Activated CD8-positive, alpha-beta memory T cell treated with anti-CD3 and anti-CD28 coated beads for 1 hour (primary cell): ENCODE measurements at places on chromosomes 3 and 15.

GRCh38 chr3:4575381-4575780 is 82.2 kb downstream of the ITPR1 start:
- DNase-seq, result no peak

GRCh38 chr3:126463521-126463920 is 12.2 kb downstream of the ZXDC start:
- no peak for DNase-seq

DNA sequence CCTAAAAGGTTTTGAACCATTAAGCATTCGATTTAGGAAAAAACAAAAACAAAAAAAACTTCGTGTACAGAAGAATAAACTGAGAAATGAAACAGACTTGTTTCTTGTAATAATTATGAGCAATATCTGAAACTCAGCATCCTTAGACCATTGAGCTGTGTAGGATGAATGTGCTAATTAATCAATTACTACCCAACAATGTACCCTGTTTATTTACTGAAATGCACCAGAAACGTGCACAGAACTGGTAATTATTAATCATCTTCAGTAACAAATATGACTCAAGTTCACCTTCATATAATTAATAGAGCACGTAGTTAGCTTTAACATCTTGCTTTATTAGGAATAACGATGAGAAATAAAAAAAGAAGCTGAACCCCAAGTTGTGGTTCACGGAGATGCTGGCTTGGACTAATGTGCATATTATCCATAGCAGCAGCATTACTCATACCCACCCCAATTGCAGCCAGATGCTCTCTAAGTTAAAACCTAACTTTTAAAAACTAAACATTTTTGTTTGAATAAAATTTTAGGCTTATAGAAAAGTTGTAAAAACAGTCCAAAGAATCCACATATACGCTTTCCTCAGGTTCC is 10.2 kb upstream of the C15orf61 start:
- no peak for DNase-seq

GRCh38 chr3:13110678-13111116 is 37.5 kb upstream of the IQSEC1 start:
- DNase-seq, result no peak

GRCh38 chr3:132290833-132291232 is 26.4 kb upstream of the ACP3 start:
- DNase-seq, result no peak

DNA sequence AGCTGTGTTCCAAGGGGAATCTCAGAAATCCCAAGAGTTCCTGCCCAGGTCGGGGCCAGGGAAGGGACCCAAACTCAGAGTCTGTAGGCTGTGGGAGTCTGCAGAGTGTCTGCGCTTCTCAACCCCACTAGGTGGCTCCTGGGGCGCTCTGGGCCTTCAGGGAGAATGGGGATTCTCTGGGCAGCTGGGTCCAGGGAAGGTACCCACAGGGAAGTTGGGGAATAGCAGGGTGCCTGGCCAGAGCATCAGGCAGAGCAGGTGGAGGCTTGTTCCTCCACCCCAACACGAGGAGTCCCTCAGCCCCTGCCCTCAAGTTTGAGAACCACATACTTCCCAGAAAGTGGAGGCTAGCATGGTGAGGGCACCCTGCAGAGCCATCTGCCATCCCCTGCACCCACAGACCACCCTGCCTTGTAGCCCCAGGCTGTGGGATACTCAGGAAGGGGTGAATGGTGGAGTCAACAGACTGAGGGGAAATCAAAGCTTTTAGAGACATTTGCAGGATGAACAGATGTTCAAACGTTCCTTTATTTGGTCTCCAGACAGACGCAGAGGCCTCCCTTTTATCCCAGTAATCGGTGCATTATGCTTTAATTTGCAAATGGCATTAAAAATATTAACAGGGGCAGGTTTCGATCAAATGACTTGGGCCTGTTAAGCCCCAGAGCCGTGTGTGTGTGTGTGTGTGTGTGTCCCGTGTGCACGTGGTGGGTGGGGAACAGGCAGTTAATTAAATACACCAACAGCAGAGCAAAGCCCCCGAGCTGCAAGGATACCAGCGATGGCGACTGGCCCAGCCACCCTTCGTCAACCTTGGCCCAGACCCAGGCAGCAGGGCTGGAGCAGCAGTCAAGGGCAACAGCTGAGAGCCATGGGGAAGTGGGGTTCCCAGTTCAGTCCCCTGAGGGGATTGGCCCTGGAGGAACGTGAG is 57.7 kb downstream of the DNAJB8 start:
- DNase-seq, result no peak

GRCh38 chr3:130838898-130839600 is 54.8 kb upstream of the ATP2C1 start:
- DNase-seq, result no peak

DNA sequence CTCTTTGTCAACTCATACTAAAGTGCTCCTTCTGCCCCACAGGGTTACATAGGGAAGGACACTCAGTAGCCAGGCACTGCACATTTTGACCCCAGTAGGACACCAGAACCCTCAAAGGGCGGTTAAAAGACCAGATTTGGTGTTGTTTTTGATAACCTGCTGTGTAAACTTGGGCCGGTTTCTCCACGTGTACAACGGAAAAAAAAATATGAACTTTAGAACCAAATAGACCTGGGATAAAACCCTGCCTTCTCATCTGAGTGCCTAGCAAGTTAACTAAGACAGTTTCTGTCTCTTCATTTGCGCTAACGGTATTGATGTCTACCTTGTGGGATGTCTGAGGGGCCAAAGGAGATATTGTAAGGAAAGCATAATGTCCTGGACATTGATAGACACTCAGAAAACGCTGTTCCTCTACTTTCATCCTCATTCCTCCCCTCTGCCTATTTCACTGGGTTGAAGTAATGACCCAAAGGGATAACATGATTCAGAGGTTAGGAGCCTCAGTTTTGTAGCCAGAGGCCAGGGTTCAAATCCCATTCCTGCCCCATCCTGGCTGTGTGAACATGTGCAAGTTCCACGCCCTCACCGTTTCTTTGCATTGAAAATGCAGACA is 155.9 kb upstream of the LPP start:
- DNase-seq, result no peak

DNA sequence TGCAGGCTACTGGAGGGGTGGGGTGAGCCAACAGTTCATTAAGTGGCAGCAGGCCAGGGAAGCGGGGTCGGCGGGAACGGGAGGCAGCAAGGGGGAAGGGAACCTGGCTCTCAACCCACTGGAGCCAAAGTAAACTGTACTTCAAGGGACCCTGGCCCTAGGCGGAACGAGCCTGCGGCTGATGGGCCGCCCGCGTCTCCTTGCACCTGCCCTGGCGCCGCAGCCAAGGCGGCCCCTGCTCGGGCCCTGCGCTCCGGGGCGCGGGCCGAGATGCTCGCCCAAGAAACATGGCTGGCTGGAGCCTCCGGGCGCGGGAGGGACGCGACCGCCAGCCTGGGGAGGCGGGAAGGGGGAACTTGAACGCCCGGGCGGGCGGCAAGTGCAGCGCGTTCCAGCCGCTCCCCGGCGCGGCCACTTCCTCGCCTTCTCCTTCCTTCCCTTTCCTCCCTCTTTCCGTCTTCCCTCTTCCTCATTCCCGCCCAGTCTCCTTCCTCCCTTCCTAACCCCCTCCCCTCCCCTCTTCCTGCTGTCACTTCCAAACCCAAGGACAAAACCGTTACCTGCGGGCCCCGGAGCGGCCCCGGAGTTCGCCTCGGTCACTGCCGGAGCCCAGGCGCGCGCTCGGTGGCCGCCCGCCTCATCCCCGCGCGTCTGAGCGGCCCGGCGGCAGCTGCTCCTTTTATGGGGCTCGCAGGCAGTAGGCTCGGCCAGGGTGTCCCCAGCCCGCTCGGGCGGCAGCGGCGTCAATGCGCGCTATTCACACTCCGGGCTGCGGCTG is 489.7 kb downstream of the MAGI1 start:
- DNase-seq, result no peak

GRCh38 chr3:194269610-194270145 is 81.5 kb downstream of the CPN2 start:
- DNase-seq, result no peak

DNA sequence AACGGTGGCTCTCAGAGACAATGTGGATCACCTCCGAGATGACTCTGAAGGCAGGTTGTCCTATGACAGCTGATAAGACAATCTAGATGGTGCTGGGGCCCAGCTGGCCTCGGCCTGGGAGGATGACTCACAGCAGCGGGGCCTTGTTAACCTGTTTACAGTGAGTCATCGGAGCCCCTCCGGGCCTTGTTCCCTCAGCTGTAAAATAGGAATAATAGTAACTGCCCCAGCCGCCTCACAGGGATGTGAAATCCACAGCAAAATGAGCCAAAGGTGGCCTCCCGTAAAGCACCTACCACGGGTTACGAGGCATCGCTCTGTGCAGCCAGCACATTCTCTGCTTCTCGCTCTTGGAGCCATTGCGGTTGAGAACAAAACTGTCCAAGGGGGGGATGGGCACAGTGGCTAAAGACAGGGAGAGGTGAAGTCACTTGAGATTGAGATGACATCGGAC is 88.6 kb upstream of the RASGRF1 start:
- DNase-seq, result no peak

- no peak for DNase-seq
These were observed 211.5 kb upstream of the P2RY1 start for GRCh38 chr3:152623286-152623911.

DNA sequence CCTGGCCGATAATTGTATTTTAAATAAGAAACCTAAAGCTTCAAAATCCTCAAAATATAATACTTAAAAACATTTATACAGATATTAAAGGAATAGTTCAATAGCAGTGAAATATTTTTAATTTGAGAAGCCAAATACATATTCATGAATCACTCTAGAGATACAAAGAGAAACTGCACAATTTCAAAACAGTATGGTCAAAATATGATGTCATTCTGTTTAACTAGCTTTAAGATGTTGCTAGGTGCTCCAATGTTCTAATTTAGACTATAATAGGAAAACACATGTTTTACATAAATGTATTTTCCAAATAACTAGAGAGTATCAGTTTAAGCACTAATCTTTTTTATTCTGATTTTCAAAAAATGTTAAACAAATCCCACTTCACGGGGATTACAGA is 10.3 kb upstream of the NRROS start:
- DNase-seq, result no peak

- DNase-seq, result no peak
These were observed 51.2 kb upstream of the SAMMSON start for GRCh38 chr3:69948246-69948862.

DNA sequence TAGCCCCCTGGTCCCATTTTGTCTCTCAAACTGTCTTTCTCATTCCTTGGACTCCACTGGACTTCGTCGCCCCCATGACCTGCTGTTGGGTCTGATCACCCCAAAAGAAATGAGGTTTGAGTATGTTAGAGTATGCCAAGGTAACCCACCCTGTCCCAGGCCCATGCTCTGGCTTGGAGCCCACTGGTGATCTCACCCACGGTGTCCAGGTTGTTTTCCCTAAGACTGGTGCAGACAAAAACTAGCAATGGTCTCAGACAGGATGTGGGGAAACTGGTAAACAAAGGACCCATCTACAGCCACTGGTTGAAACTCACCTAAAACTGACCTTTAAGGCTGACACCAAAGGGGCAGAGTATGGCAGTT is 38.9 kb downstream of the EFCAB12 start:
- no peak for DNase-seq

DNA sequence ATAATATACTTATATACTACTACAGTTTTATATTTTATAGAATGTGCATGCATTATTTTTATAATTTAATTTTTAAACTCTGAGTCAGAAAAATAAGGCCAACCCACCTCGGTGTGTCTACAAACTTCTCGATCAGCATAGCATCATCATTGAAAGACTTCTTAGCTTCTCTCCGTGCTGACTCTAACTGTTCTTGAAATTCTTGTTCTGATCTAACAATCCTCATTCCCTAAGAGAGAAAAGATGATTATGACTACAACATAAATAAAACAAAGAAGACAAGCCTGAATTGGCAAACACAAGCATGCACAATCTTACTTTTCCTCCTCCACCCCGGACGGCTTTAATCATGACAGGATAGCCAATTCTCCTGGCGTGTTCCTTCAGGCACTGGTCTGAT is 28.4 kb downstream of the MCCC1 start:
- no peak for DNase-seq

GRCh38 chr15:31214864-31215489 is 111.7 kb upstream of the KLF13 start:
- DNase-seq, result no peak

DNA sequence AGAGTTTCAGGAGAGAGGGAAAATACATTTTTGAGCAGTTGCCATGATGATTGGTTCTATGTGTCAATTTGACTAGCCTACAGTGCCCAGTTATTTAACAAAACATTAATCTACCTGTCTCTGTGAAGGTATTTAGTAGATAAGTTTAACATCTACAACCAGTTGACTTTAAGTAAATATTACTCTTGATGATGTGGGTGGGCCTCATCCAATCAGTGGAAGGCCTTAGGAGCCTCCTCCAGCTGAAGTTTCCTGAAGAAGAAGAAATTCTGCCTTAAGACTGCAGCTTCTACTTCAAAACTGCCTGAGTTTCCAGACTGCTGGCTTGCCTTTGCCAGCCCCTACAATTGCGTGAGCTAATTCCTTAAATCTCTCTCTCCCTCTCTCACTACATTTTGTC is 93.6 kb downstream of the OXSM start:
- DNase-seq, result no peak

DNA sequence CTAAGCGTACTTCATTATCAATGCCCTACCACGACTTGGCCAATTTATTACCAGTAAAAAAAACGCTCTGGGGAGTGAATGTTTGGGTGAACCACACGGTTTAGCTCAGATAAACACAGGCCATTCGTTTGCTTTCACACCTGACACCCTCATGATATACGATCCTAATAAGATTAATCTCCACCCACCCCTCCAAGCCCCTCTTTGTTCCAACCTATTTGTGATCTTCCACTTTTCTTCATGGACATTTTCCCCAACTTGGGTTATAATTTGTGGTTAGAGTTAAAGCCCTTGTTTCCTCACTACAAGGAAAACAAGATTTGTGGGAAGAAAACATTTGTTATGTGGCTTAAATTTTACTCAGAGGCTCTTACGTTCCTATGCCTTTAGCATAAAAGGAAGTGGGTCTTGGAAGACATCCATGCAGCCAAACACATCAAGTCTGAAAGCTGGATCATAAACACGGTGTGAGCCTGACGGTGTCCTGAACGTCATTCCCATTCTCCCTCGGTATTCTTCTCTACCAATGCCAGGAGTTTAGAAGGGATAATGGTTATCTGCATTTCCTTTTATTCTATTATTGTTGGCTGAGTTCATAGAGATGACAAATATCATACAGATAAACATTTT is 518.9 kb downstream of the NR2F2 start:
- no peak for DNase-seq

DNA sequence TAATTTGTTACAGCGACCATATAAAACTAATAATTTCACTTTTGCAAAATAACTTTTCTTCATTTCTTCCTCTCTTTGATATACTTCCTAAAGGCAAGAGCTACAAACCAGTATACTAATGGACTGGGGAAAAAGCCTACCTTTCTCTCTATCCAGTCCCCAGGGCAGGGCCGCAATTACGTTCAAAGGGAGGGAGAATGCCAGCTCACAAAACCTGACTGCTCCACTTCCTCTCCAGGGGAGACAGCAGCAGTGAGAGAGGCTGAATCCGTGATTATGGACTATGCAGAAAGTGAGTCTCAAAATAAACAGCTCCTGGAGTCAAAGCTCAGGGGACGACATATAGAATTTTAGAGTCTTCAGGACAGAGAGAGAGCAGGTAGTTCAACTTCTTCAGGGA is 126.9 kb upstream of the HES1 start:
- DNase-seq, result no peak
